ENCODE measurements at places on chromosomes 13 and 19. TPM values are rescaled to one million over a fixed set of nuclear protein-coding genes. Genes with fewer than 3 reads are reported as not detected.

The CCDC194 gene
- not detected for total RNA-seq

The UBAC2 gene
- 41.6 TPM for total RNA-seq

DNA sequence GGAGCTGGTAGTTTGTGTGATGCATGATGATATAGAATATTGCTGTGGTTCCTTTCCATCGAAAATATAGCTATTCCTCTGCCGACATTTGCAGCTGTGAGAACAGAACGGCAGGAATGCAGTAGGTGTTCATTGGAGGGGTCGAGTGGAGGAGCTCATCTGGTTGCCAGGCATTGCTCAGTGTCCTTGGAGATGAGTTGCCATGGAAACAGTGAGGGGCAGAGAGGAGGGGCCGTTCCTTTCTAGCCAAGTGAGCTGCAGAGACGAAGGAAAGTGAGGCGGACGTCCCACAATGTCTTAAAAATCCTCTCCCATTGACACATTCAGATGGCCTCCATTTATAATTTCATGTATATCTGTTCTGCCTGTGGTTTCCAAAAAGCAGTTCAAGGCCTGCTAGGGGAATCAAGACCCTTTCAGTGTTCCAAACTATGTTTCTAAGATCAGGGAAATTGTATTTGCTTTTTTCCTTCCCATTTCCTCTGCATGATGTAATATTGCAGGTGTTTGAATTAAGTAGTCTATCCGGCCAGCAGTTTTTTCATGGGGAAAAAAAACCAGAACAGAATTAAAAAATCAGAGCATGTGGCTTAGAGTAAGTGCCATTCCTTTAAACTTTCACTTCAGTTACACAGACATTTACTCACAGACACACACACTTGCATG, 41.2 kb upstream of the ZNF835 start:
- DNase-seq: no peak

DNA sequence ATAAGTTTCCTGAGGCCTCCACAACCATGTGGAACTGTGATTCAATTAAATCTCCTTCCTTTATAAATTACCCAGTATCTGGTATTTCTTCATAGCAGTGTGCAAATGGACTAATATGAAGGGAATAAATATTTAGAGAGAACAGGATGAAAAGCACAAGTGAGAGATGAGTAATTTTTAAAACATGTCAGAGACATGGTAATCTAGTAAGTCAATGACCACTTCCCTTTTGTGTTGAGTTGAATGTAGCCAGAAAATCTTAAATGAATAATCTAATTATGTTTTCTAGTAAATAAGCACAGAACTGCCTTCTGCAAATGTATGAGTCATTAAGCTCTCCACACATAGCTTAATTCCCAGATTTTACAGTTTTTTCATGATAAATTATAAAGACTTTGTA, 524.1 kb upstream of the SLITRK5 start:
- DNase-seq: peak; percentile 4

DNA sequence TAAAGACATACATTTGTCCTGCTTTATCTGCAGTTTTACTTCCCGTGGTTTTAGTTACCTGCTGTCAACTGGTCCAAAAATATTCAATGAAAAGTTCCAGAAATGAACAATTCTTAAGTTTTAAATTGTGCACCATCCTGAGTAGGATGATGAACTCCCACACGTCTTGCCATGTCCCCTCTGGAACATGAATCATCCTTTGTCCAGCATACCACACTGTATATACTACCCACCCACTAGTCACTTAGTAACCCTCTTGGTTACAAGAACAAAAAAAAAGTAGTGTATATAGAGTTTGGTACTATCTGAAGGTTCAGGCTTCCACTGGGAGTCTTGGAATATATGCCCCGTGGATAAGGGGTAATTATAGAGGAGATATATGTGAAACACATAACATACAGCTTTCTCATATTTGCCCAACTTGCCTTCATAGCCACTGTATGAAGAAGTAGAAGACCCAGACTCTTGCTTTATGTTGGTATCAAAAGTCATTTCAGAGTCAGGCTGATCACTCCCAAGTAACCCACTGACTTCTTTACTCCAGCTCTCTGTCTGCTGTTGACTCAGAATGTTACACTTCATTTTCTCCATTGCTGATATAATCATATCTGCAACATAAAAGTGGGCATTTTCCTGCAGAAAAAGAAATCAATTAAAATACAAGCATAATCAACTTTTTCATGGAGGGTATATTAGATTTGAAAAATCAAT, 19.3 kb downstream of the RUBCNL start:
- no peak for DNase-seq

The FXYD1 gene
- not detected for total RNA-seq

DNA sequence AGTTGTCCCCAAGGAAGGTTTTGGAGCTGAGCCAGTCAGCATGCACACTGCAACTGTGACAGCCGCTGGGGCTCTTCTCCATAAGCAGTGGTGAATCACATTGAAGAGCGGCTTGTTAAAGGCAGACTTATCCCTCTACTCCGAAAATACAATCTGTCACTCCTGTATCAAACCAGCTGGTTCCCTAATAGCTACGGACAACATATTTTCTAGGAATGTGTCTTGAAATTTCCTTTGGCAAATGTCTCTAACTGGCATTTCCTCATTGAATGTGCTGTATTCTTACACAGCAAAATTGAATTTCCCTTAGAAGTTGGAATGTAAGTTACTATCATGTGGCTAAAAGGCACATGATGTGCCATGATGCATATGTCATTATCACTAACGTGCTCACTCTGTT, 104.0 kb upstream of the GPR12 start:
- no peak for DNase-seq

The APLP1 gene
- total RNA-seq: 39.8 TPM

The KLHL1 gene
- total RNA-seq: not detected

GRCh38 chr13:34416971-34417380, 525.1 kb upstream of the NBEA start:
- DNase-seq: no peak

The KASH5 gene
- total RNA-seq: not detected

The SIGLEC11 gene
- not detected for total RNA-seq

The SLITRK5 gene
- total RNA-seq: 0.57 TPM

- DNase-seq: peak; percentile 35
Observed at GRCh38 chr13:30464496-30465342, 1.0 kb downstream of the HMGB1 start.

The GZMM gene
- total RNA-seq: not detected

DNA sequence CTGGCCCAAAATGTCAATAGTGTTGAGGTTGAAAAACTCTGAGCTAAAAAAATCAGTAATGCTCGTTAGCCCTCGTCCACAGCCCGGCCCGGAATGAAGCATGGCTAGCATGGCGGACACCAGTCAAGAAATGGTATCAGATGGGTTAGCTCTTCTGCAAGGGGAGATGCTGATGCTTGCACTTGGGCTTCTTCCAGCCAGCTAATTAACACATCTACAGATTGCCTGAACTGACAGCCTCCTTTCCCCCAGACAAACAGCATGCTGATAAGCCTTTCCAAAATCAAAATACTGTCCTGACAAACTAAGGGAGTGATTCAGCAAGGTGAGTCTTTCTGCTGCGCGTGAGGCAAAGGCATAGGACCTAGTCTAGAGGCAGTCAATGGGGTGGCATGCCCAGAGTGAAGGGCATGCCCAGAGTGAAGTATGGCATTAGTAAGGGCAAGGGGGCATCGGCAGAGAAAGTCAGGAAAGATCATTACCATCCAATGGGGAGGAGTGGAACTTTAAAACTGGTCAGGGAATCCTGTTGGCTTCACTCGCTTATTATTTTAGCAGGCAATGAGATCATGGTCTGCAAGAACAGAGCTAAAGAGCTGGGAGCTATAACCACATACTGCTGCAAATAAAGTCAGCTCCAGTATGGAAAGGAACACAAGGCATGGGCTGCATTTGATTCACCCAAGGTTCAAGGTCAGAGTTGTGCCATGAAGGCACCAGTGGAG, 30.2 kb upstream of the UBE2L5 start:
- no peak for DNase-seq

- DNase-seq: no peak
Observed at GRCh38 chr13:95605448-95606125, 38.9 kb downstream of the DZIP1 start.

All from A172 (cell line).